Uterus (tissue), 4 donors: ENCODE measurements at places on chromosomes 13 and 19. TPM values are rescaled to one million over a fixed set of nuclear protein-coding genes. Genes with fewer than 3 reads are reported as not detected.

GRCh38 chr19:7401694-7402093, 53.0 kb downstream of the ARHGEF18 start:
- DNase-seq: no peak
- no peaks in the 10 kb centered on the region for H3K36me3 ChIP-seq
- H3K27me3 ChIP-seq: no peaks in the 10 kb centered on the region

DNA sequence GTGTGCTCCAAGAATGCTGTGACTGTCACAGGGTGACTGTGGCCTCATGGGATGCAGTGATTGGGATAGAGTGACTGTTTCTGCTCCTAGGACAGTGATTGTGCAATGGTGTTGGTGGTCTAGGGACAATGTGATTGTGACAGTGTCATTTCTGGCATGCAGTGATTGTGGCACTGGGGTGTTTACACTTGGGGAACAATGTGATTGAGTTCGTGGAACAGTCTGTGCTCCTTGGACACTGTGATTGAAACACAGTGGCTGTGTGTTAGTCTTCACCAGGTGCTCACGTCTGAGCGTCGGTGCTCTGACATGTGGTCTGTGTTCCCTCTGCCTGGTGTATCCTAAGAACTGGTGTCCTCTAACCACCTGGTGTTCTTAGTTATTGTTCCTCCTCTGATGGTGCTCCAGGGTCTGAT, 1.7 kb downstream of the PDE4A start:
- H3K27me3 ChIP-seq: peaks cover 46% of the 10 kb centered on the region
- H3K4me1 ChIP-seq: peaks cover 30% of the 10 kb centered on the region
- no peak overlapping the region for H3K4me3 ChIP-seq
- no peak for DNase-seq

DNA sequence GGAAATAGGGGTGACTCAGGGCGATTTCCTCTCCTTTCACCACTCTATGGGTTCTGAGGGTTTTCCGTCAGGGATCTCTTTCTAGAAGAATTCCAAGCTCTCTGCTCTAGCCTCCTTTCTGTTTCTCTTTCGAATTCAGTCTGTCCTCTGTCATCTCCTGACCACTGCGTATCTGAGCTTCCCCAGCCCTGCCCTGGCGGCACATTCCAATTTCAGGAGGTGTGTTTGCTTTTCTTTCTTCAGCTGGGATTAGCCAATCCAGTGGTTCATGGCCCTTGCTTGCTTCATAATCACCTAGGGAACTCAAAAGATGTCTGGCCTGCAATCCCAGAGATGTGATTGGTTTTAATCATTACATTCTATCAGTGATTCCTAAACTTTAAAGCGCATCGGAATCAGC, 9.4 kb downstream of the IFNL2 start:
- H3K4me1 ChIP-seq: no peaks in the 10 kb centered on the region
- no peak overlapping the region for H3K4me3 ChIP-seq
- no peak overlapping the region for H3K27ac ChIP-seq
- DNase-seq: no peak
- H3K36me3 ChIP-seq: no peaks in the 10 kb centered on the region

- no peaks in the 10 kb centered on the region for H3K4me1 ChIP-seq
- no peaks in the 10 kb centered on the region for H3K36me3 ChIP-seq
- no peak overlapping the region for H3K4me3 ChIP-seq
- H3K27ac ChIP-seq: no peak overlapping the region
Observed at GRCh38 chr19:35217649-35217990, 10.9 kb downstream of the FAM187B start.

GRCh38 chr19:8699908-8700307, 1.3 kb upstream of the ACTL9 start:
- H3K36me3 ChIP-seq: no peaks in the 10 kb centered on the region
- H3K27me3 ChIP-seq: no peaks in the 10 kb centered on the region
- H3K27ac ChIP-seq: no peak overlapping the region

DNA sequence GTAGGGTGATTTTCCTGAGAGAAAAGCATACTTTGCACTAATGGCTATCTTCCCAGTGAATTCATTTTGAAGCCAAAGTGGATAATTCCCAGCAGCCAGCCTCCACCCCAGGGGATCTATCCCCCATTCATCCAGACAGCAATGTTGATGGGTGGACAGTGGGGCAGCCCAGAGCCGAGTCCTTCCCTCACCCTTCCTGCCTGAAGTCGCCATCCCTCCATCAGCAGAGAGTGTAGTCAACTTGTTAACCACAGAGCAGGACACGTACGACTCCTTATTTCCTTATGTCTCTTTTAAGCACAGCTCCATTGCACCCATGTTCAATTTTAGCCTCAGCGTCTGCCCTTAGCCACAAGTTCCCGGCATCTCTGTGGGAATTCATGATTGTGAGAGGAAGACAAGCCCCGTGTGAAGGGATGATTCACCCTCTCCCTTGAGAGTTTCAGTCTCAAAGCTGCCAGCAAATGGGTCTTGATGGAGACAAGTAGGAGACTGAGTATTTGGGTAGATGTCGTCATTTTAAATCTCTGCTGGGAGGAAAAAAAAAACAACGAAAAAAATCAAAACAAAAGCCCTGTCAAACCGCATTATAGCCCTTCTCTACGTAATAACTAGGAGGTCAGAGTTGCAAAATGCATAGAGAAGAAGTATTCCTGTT, 58.3 kb upstream of the MEDAG start:
- no peak overlapping the region for H3K4me3 ChIP-seq
- no peaks in the 10 kb centered on the region for H3K36me3 ChIP-seq
- DNase-seq: peak; percentile 42
- H3K4me1 ChIP-seq: no peaks in the 10 kb centered on the region
- peak overlapping the region; percentile 58 for H3K27ac ChIP-seq
- H3K27me3 ChIP-seq: no peaks in the 10 kb centered on the region

- no peaks in the 10 kb centered on the region for H3K4me1 ChIP-seq
- H3K4me3 ChIP-seq: no peak overlapping the region
- H3K36me3 ChIP-seq: no peaks in the 10 kb centered on the region
- H3K27me3 ChIP-seq: peaks cover 65% of the 10 kb centered on the region
- no peak for DNase-seq
- H3K27ac ChIP-seq: no peak overlapping the region
Observed at GRCh38 chr19:10292789-10293636, 3.3 kb downstream of the ICAM5 start.

GRCh38 chr19:54147676-54148075, 10.1 kb downstream of the CNOT3 start:
- H3K4me1 ChIP-seq: no peaks in the 10 kb centered on the region
- H3K27me3 ChIP-seq: no peaks in the 10 kb centered on the region
- H3K27ac ChIP-seq: no peak overlapping the region
- no peaks in the 10 kb centered on the region for H3K36me3 ChIP-seq
- DNase-seq: peak; percentile 64

DNA sequence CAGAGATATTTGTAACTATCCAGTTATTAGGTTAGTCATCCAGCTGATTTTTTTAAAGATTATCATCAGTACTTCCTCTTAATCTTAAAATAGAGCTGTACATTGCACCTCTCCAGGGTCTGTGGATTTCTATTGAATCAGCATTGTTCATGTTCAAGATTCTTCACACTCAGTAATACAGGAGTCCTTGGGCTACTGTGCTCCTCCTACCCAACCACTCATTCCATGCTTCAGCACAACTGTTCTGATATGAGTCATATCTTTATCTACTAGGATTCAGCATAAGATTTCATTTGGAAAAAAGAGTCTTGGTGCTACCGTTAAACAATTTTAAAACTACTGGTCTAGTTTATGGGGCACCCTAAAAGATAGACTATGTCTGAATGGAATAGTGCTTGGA, 357.8 kb downstream of the DCT start:
- H3K27ac ChIP-seq: no peak overlapping the region
- no peak overlapping the region for H3K4me3 ChIP-seq
- H3K4me1 ChIP-seq: no peaks in the 10 kb centered on the region
- H3K36me3 ChIP-seq: no peaks in the 10 kb centered on the region

GRCh38 chr13:36918246-36919131, 1.5 kb downstream of the SMAD9 start:
- peak overlapping the region; percentile 71 for H3K27ac ChIP-seq
- H3K4me1 ChIP-seq: no peaks in the 10 kb centered on the region
- peak overlapping the region; percentile 66 for H3K4me3 ChIP-seq
- H3K27me3 ChIP-seq: no peaks in the 10 kb centered on the region
- no peak for DNase-seq
- H3K36me3 ChIP-seq: no peaks in the 10 kb centered on the region

DNA sequence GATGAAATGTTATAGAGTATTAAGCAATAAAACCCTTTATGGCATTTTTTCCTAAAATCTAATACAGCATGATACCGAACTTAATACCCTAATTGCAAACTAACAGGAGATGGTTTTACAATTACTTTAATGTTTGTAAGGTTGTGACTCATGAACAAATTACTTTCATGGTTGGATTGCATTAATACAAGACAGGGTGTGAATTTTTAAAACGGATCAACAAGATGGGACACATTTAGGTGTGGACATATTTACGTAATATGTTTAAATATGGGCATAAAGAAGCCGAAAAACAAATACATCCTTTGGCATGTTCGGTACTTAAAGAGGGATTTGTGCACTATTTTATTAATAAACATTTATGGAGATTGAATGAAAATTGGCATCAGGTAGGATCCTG, 168.3 kb upstream of the SPRY2 start:
- no peak overlapping the region for H3K27ac ChIP-seq
- H3K4me3 ChIP-seq: no peak overlapping the region
- no peaks in the 10 kb centered on the region for H3K4me1 ChIP-seq

GRCh38 chr13:40452038-40452666, 214.3 kb downstream of the FOXO1 start:
- H3K4me1 ChIP-seq: no peaks in the 10 kb centered on the region
- no peaks in the 10 kb centered on the region for H3K27me3 ChIP-seq
- no peak overlapping the region for H3K4me3 ChIP-seq
- H3K27ac ChIP-seq: no peak overlapping the region

DNA sequence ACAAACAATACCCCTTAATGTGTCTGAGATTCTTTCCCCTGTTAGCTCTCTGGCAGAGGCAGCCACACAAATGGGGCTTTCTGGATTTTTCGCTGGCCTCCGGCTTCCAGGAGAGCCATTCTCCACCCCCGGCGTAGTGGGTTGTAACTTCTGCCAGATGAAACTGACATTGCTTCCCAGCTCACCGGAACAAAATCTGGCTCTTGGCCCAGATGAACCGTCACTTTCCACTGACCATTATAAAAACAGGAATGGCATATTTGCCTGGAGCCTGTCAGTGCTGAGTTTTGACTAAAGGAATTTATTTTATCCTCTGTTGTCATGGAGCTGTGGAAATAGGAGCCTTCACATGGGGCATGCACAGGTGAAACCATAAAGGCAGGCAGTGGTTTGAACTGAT, 120.6 kb upstream of the GPR12 start:
- H3K4me1 ChIP-seq: no peaks in the 10 kb centered on the region
- DNase-seq: no peak
- no peak overlapping the region for H3K4me3 ChIP-seq
- H3K27me3 ChIP-seq: no peaks in the 10 kb centered on the region
- no peaks in the 10 kb centered on the region for H3K36me3 ChIP-seq
- H3K27ac ChIP-seq: no peak overlapping the region

- no peaks in the 10 kb centered on the region for H3K4me1 ChIP-seq
- DNase-seq: peak; percentile 48
- H3K27me3 ChIP-seq: no peaks in the 10 kb centered on the region
- no peak overlapping the region for H3K27ac ChIP-seq
Observed at GRCh38 chr19:38095411-38096308, 128.4 kb downstream of the DPF1 start.

DNA sequence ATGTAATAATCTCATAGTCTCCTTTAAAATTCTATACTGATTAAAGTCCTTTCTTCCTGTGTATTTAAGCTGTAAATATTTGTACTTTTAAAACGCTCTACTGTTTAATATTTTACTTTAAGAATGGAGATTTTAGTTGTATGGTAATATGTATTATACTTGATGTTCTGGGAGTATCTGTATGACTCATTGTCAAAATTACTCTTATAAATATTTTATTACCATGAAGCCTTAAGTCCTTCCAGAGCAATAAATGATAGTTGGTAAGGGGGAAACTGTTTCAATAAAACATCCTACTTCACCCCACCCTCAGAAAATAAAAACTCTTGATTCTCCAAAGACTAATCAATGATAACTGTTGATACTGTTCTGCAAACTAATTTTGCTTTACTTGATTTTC, 6.4 kb downstream of the PCDH9 start:
- no peaks in the 10 kb centered on the region for H3K27me3 ChIP-seq
- DNase-seq: no peak
- no peaks in the 10 kb centered on the region for H3K36me3 ChIP-seq
- H3K27ac ChIP-seq: no peak overlapping the region
- no peaks in the 10 kb centered on the region for H3K4me1 ChIP-seq

Gene ZGLP1
- 2.5 TPM for total RNA-seq

Gene ZNF235
- 8.9 TPM for total RNA-seq

Gene C13orf42
- total RNA-seq: not detected

Gene ANO8
- total RNA-seq: 7.5 TPM

Gene PPP6R1
- total RNA-seq: 23.8 TPM

Gene SERP2
- total RNA-seq: 5.3 TPM

Gene SIGLEC10
- 1.3 TPM for total RNA-seq
